ENCODE measurements at places on chromosomes 1 and 21.

DNA sequence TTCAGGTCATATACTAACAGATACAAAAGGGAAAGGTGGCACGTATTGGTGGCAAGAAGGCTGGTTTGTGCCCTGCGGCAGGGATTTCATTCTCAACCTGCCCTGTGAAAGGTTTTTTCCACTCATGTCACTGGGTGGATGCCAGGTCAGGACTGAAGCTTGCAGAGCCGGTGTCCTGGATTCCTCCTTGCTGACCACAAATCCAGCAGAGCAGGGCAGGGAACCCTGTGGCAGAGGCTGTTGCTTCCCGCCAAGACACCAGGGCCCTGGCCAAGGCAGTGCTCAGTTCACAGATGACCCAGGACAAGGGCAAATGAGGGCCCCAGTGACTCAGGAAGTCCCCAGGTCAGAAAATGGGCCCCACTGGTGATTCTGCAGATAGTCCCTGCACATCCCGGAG, 16.4 kb downstream of the BSND start:
- DNase-seq = no peak

DNA sequence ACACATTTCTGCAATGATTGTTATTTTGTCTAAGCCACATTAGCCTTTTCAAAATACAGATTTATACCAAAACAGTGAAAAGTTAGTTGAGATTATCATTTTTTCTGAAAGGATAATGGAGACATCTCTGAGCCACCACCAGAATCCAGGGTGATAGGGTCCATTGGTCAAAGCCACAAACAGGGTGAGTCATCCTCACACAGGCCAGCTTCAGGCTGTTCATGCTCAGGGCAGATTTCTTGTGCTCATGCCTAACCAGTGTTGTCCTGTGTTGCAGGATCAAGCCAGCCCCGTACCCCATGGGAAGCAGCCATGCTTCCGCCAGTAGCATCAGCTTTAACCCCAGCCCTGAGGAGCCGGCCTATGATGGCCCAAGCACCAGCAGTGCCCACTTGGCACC, 13.4 kb downstream of the ELOA start:
- no peak for DNase-seq

- DNase-seq = no peak
Observed at GRCh38 chr1:180616439-180616838, 15.4 kb upstream of the XPR1 start.

- DNase-seq = no peak
Observed at GRCh38 chr1:40823983-40824382, 38.2 kb downstream of the CITED4 start.

GRCh38 chr21:33817138-33817537, 98.5 kb downstream of the ATP5PO start:
- no peak for DNase-seq

- no peak for DNase-seq
Observed at GRCh38 chr1:149977345-149977744, 33.2 kb downstream of the OTUD7B start.

DNA sequence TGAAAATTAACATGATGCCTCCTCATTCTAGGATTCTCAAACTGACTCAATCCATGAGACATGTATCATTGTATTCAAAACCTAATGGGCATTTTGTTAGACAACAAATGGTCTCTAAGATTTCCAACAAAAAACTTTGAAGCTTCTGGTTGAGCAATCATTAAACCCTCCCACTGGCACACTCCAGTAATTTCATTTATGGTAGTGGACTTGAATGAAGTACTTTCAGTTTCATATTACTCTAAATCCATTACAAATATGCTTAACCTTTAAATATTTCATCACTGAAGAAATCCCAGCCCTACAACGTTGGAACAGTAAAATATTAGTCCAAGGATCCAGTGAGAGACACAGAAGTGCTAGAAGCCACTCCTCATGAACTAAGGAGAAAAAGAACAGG, 43.5 kb downstream of the GBP6 start:
- DNase-seq = no peak

DNA sequence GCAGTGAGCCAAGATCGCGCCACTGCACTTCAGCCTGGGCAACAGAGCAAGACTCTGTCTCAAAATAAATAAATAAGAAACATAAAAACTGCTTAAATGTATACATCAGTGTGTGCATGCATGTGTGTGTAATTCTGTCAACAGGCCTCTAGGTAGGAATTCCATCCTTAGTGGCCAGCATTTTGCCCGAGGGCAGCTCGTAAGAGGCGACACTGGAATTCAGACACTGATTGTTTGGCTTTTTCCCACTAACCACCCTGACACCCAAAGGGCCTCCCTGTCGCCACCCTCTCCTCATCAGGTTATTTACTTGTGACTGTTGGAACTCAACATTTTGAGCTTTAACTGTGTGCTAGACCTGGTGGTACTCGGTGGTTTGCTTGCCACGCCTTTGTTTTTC, 64.0 kb upstream of the KIF1B start:
- no peak for DNase-seq

DNA sequence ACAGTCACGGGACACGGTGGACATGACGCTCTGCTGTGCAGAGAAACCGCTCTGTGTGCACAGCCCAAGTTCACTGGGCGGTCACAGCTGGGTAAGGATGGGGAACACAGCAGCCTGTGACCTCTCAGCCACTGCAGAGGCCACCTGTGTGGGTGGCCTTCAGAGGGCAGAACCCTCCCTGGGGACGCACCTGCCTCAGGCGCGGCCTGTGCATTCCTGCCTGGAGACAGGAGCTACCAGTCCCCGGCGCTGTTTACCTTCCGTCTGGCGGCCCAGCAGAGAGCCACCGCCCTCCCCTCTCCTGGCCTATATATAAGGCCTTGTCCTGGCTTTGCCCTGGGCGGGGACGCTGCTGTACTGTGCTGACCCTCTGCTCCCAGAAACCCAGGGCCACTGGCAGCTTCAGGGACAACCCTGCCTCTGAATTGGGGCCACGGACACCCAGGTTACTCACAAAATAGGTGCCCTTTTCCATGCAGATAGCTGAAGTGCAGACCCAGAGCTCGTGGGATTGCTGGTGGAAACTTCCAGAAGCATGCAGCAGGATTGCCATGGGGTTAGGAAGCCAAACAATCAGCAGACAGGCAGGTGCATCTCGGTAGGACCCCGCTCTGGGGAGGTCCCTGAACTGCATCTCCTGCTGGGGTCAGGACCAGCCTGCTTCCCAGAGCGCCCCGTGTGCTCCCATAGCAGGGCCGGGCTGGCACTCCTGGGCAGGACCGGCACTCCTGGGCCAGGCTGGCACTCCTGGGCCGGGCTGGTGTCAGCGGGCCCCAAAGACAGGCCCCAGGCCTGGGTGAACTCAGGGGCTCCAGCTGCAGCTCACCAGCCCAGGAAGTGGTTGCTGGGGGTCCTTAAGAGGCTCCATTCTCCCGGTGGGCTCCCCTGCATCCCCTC, 83.6 kb downstream of the SIK1 start:
- DNase-seq = no peak

GRCh38 chr1:176733661-176734060, 270.7 kb downstream of the PAPPA2 start:
- DNase-seq = no peak

DNA sequence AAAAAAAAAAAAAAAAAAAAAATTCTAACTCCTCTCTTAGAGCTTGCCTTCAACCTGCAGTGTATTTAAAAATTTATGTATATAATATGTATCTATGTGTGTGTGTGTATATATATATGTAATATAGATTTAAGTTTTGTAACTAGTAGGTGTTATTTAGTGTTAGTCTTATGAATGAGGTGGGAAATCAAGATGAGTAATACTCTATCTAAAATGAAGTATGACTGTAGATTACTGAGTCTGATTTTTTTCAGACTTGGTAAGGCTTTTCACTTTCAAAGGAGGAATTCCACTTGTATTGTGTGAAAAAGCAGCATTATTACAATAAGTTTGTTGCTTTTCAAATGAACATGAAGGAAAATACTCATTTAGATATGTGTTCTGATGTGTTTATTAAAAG, 5.4 kb upstream of the DNM3 start:
- no peak for DNase-seq

All from suppressor macrophage (primary cell).